NCI-H1436 treated with DMSO at 0.1 percent for 48 hours (cell line): ENCODE measurements at places on chromosomes 6 and 20.

GRCh38 chr6:156767603-156768467, 9.3 kb upstream of the ARID1B start:
- DNase-seq, result no peak

DNA sequence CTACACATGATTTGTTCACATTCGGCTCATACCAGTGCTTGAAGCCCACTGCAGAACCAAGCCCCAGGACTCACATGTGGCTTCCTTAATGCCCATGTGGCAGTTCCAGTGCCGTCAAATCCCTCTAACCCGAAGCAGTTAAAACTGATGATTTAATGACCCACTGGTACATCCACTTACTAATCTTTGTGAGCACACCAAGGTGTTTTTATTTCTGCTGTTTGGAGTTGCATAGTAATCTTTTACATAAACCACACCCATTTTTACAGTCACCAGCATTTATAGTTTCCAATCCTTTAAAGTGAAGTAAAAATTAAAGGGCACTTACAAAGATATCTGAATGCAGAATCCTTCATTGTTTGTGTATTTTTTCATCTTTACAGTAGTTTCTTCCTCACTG, 232.0 kb downstream of the ANKRD60 start:
- no peak for DNase-seq

- DNase-seq, result no peak
Observed at GRCh38 chr6:154457046-154457713, 53.3 kb downstream of the CNKSR3 start.

- DNase-seq, result no peak
Observed at GRCh38 chr20:58706975-58707681, 14.5 kb downstream of the NPEPL1 start.

DNA sequence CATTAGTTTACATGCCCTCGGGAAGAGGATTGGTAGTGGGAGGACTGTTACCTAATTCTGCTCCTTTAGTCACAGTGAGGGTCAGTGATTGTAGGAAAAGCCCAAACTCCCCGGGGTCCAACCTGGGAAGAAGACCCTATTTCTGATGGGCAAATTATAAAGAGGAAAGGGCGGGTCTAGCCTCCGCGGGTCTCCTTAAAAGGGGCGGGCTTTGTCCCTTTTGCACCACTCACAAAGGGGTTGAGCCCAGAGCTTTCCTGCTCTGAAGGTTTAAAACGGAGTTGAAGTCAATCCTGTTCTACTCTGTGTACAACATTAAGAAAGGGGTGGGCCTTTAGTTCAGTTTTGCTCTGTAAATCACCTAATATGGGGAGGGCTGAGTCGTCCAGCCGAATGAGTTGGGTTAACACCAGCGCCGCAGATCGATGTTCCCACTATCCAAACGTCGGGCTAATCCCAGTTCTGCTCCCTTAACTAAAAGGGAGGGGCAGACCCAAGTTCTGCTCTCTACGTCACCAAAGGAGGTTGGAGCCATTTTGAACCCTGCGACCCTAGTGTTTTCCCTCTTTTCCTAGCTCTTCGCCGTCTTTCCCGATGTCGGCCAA, 920 bp upstream of the RNF5 start:
- no peak for DNase-seq

DNA sequence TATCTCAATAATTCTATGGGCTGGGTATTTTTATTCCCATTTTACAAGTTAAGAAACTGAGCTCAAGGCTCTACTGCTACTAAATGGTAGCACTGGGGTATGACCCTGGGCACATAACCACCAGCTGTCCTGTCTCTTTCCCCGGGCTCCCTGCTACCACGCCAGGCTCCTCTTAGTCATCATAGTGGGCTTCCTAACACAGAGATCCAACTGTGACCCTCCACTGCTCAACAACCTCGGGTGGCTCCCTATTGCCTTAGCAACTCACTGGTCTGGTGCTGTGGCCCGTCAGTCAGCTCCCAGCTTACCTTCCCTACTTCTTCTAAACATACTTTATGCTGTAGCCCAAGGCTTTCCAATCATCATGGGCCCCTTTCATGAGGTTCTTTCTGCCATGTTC, 4.5 kb downstream of the KIAA1755 start:
- DNase-seq, result no peak

- no peak for DNase-seq
Observed at GRCh38 chr6:162032620-162033019, 694.9 kb downstream of the PRKN start.

GRCh38 chr20:44811150-44811685, 872 bp upstream of the RIMS4 start:
- DNase-seq, result no peak

DNA sequence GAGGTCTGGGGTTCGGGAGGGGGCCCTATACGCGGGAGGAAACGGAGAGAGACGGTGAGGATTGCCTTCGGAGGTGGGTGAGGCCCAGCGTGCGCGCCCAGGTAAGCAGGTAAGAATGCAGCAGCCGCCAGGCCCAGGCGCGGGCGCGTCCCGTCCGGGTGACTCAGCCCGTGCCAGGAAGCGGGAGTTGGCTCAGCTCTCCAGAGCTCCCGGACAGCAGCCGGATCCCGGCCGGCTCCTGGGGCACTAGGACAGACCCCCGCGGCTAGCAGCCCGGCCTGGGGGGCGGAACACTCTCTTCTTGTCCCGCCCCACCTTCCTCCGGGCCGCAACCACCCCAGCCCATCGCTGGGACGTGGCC, 1.5 kb upstream of the MDFI start:
- no peak for DNase-seq

- DNase-seq, result no peak
Observed at GRCh38 chr6:71107911-71108420, 151.1 kb upstream of the B3GAT2 start.
